T-helper 17 cell (primary cell): ENCODE measurements at places on chromosomes 7 and 10. TPM values are rescaled to one million over a fixed set of nuclear protein-coding genes. Genes with fewer than 3 reads are reported as not detected.

The ERV3-1 gene
- 21.8 TPM for total RNA-seq

The TSC22D4 gene
- total RNA-seq, result 104 TPM

The PPP1R17 gene
- total RNA-seq, result not detected

The SPDYE1 gene
- 0.18 TPM for total RNA-seq

The TMEM229A gene
- not detected for total RNA-seq

The PAXIP1 gene
- total RNA-seq, result 10.5 TPM

The TMEM236 gene
- not detected for total RNA-seq

The RAB19 gene
- total RNA-seq, result 2.1 TPM

The CRPPA gene
- total RNA-seq, result 0.81 TPM

The MRM2 gene
- total RNA-seq, result 4.2 TPM

The OR2A42 gene
- not detected for total RNA-seq

The SKIDA1 gene
- 0.37 TPM for total RNA-seq

The AGR3 gene
- total RNA-seq, result not detected

The TAS2R5 gene
- total RNA-seq, result 0.90 TPM

The ZNF804B gene
- total RNA-seq, result not detected

The ZNF853 gene
- total RNA-seq, result 1.1 TPM

The GNAT3 gene
- not detected for total RNA-seq

The SLC26A5 gene
- total RNA-seq, result not detected

The ZCCHC24 gene
- total RNA-seq, result 1.3 TPM

The CFTR gene
- not detected for total RNA-seq

The CPVL gene
- total RNA-seq, result 6.0 TPM

The SFMBT2 gene
- total RNA-seq, result 19.4 TPM
